A549 treated with CpdA at 1 μM for 4 hours (cell line): ENCODE measurements at places on chromosomes 11 and 22. TPM values are rescaled to one million over a fixed set of nuclear protein-coding genes. Genes with fewer than 3 reads are reported as not detected.

Gene CACNA1I
- total RNA-seq, result 0.02 to 0.05 TPM (median 0.03 TPM) in 5 replicates

Gene CCDC15
- total RNA-seq, result 0.45 to 0.72 TPM (median 0.54 TPM) in 5 replicates

Gene LUZP2
- not detected in 5 replicates for total RNA-seq

Gene MIAT
- 0.27 to 1.0 TPM (median 0.40 TPM) in 5 replicates for total RNA-seq

Gene PRR33
- 0.02 TPM in 1 of 5 replicates, not detected in the others for total RNA-seq

Gene SCGB1D2
- not detected in 5 replicates for total RNA-seq

Gene POU2AF1
- total RNA-seq, result not detected in 5 replicates

Gene KRTAP5-11
- not detected in 5 replicates for total RNA-seq

Gene SLC17A6
- not detected in 5 replicates for total RNA-seq

Gene CSTPP1
- 25.7 to 36.4 TPM (median 30.0 TPM) in 5 replicates for total RNA-seq

Gene GDPD4
- total RNA-seq, result not detected in 5 replicates

Gene AAMDC
- 25.9 to 32.0 TPM (median 28.9 TPM) in 5 replicates for total RNA-seq

Gene RNF214
- 8.7 to 11.6 TPM (median 9.4 TPM) in 5 replicates for total RNA-seq

Gene MRGPRE
- 0.15 to 0.19 TPM in 2 of 5 replicates, not detected in the others for total RNA-seq

Gene PRAME
- total RNA-seq, result 97.3 to 113 TPM (median 108 TPM) in 5 replicates

Gene SVIP
- 9.7 to 15.1 TPM (median 13.2 TPM) in 5 replicates for total RNA-seq

Gene CHRM4
- total RNA-seq, result 0.43 to 0.75 TPM (median 0.55 TPM) in 5 replicates

Gene CALCA
- 0.03 TPM in 1 of 5 replicates, not detected in the others for total RNA-seq

Gene PGA4
- not detected in 5 replicates for total RNA-seq

Gene OR8G5
- total RNA-seq, result not detected in 5 replicates

Gene THY1
- total RNA-seq, result 8.3 to 18.2 TPM (median 12.7 TPM) in 5 replicates

Gene EMID1
- 0.31 to 0.72 TPM (median 0.38 TPM) in 5 replicates for total RNA-seq

Gene TESMIN
- total RNA-seq, result 4.2 to 6.8 TPM (median 5.3 TPM) in 5 replicates

Gene HBG1
- not detected in 5 replicates for total RNA-seq

Gene DEPDC7
- 6.0 to 7.9 TPM (median 7.2 TPM) in 5 replicates for total RNA-seq

Gene DCDC1
- 0.30 to 0.64 TPM (median 0.49 TPM) in 5 replicates for total RNA-seq

Gene CHCHD10
- 75.0 to 180 TPM (median 165 TPM) in 5 replicates for total RNA-seq

Gene TRMU
- total RNA-seq, result 36.7 to 44.6 TPM (median 42.2 TPM) in 5 replicates

Gene NEFH
- 0.09 to 0.15 TPM (median 0.11 TPM) in 5 replicates for total RNA-seq

Gene KCNJ1
- total RNA-seq, result not detected in 5 replicates

Gene SLC22A6
- not detected in 5 replicates for total RNA-seq

Gene ALX4
- 4.7 to 6.7 TPM (median 6.0 TPM) in 5 replicates for total RNA-seq

Gene ZFPL1
- total RNA-seq, result 32.3 to 37.2 TPM (median 34.7 TPM) in 5 replicates

Gene GAL3ST3
- total RNA-seq, result not detected in 5 replicates
